Stimulated activated CD8-positive, alpha-beta memory T cell treated with anti-CD3 and anti-CD28 coated beads, Interleukin-4, amount 100 ng/mL, for 24 hours (primary cell): ENCODE measurements at places on chromosomes 5 and 9.

- no peak for DNase-seq
Observed at GRCh38 chr5:16492398-16493140, 27.0 kb upstream of the ZNF622 start.

DNA sequence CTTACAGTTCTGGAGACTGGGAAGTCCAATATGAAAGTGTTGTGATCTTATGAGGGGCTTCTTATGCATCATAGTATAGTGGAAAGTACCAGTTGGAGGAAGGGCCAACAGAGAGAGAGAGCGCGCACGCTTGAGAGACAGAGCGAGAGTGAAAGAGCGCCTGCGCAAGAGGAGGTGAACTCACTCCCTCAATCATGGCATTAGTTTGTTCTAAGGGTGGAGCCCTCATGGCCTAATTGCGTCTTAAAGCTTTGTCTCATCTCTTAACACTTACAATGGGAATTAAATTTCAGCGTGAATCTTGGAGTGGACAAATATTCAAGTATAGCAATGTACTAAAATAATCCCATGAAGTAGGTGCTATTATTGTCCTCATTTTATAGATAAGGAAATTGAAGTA, 303.2 kb downstream of the OSTF1 start:
- no peak for DNase-seq

GRCh38 chr9:118929287-118929686, 439.9 kb downstream of the BRINP1 start:
- DNase-seq: no peak

DNA sequence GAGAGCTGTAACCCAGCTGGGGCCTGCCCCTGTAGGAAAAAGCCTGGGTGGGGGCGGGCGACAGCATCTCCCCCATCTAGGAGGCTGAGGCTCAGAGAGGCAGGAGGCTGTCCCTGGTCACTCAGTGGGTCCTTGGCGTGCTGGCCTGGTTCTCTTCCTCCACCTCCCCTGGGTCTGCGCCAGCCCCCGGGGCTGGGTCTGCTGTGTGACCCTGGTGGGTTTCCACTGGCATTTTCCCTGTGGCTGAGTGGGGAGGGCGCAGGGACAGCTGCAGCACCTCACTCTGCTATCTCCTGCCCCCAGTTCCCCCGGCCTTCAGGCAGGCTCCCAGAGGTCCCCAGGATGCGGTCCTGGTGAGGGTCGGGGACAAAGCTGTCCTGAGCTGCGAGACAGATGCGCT, 59.5 kb upstream of the ASS1 start:
- DNase-seq: no peak

DNA sequence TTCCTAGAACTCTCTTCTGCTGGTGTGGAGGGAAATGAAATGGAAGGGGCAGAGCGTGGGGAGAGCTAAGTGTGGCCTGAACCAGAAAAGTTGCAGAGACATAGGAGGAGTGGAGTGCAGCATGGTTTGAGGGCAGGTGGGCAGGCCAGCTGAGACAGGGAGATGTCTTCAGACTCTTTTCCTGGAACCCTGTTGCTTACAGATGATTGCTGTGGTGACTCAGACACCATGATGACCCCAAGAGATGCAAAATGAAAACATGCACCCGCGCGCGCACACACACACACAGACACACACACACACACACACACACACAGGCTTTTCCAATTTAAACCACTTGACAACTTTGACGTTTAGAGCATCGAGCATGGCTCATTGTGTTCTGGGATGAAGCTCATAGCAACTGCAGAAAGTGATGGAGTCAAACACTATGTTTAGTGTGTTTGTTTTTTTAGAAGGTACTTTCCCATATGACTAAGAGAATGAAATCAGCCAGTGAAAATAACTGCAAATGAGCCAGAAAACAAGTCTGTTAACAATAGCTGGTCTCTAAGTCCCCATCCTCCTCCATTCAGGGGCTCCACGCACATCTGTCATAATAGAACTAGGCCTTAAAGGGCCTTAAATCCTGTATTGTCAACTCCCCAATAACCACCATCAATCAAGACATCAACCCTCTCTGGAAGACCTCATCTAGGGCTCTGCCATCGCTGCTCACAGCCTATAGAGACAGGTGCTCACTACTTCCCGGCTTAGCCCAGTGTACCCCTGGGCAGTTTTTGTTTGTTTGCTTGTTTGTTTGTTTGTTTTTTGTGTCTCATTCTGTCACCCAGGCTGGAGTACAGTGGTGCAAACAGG, 9.6 kb downstream of the TMOD1 start:
- no peak for DNase-seq

- DNase-seq: no peak
Observed at GRCh38 chr9:120761006-120761405, 32.2 kb downstream of the FBXW2 start.

GRCh38 chr5:174272671-174273070, 227.2 kb downstream of the NSG2 start:
- DNase-seq: no peak

DNA sequence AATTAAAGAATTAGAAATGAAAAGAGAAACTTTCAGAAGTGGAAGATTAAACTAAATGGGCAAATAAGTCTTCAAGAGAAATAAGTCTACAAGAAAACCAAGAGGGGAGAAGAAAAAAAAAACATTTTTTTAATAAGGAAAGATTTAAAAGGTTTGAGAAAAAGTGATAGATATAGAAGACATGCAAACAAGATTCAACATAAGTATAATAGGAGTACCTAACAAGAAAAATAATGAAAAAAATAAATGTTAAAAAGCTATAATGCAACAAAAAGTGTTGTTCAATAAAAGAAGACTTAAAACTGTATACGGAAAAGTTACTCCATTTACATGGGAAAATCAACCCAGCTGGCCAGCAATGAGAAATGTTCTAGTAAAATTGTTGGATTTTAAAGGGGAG, 42.6 kb downstream of the PTPDC1 start:
- DNase-seq: no peak

- no peak for DNase-seq
Observed at GRCh38 chr9:15221746-15222145, 85.3 kb downstream of the TTC39B start.

DNA sequence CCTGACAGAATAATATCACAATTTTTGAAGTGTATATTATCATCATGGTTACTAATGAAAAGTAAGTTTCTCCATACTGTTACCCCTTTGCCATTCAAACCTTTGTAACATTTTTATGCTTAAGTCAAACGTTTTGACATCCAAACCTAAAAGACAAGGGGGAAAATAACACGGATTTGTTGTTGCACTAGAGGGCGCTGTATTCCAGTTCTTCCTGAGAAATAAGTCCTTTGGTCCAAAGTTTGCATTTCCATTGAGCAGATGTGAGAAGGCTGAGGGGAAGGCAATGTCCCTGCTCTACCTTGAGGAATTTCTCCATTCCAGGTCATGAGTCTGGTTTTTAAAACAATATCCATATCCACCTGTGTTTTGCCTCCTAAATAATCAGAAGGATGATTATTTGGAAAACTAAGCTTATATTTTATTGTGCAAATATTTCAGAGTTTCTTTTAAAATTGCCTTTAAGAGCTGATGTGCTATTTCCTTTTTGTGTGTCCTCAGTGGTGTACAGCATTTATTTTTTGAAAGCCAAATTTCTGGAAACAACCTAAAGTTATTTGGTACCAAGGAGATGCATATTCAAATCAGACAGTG, 9.7 kb downstream of the LECT2 start:
- no peak for DNase-seq

GRCh38 chr5:105924366-105924765, 1746.4 kb downstream of the EFNA5 start:
- DNase-seq: no peak
